AG04450 (cell line): ENCODE measurements at places on chromosomes 11 and 22.

DNA sequence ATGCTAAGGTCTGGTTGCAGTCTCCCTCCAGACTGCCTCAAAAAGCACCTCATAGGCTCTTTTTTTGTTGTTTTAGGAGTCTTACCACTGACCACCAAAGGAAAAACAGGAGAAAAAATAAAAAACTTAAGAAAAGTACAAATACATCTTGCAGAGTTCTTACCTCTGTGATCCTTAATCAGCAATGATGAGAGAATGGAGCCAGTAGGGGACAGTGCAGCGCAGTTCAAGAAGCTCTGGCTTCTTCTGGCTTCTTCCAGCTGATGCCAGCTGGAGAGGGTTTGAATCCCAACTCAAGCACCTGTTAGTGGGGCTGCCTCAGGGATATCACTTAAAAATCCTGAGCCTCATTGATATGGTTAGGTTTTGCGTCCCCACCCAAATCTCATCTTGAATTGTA, 223.3 kb upstream of the ISX start:
- DNase-seq: no peak

- no peak for DNase-seq
Observed at GRCh38 chr11:57255618-57256017, 18.6 kb upstream of the APLNR start.

- no peak for DNase-seq
Observed at GRCh38 chr11:126137136-126137535, 74.3 kb downstream of the RPUSD4 start.

DNA sequence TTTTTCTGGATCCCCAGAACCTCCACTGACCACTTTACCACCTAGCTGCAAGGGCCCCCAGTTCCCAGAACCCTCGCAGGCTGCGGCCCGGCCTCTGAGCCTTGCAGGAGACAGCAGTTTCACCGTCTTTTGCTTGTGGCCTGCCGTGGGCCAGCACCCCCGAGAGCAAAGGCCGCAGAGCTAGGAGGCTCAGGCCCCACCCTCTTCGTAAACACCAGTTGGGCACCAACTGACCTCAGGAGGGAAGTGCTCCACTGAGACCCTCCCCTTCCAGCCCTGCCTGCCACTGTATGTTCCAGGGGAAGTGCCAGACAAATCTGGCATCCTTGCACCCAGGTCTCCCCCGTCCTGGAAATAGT, 23.4 kb upstream of the CREB3L1 start:
- DNase-seq: no peak

DNA sequence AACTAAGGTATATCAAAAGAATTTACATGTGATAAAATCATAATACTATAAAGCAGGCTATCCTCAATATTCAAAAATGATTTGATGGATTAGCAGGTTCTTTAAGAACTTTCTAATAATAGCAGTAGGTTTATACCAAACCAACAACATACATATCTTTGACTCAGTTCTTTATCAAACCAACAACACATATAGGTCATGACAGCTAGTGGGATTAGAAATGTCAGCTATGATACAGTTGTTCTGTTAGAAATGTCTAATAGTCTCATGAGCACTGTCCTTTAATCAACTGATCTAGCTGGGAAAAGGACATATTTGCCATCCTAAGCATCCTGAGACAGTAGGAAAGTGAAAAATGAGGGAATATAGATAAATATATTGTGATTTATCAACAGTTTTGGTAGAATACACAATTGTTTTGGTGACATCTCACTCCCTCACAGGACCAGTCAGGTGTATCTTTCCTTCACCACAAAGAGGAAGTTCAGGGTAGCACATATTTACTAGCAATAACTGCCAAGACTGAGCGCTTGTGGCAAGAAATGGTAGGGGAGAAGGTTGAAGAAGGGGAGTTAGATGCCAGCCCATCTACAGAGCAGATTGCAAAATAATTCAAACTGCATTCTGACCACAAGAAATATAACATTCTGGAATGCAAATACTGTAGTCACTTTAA, 90.8 kb upstream of the APOA1 start:
- DNase-seq: no peak

- no peak for DNase-seq
Observed at GRCh38 chr11:36350137-36350513, 54.0 kb downstream of the PRR5L start.

DNA sequence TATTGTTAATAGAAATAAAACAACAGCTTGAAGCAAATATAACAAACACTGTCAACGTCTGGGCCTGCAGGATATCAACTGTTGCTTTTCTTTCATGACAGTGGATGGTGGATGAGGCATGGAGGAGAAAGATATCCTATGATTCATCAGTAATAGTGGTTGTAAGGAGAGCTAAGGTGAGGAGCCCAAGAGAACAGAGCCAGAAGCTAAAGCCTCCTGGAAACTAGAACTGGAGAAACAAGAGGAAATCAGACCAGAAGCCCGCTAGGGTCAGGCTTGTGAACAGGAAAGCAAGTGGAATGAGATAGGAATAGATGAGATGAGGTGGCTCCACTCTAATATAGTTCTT, 37.7 kb upstream of the MMP12 start:
- DNase-seq: no peak

DNA sequence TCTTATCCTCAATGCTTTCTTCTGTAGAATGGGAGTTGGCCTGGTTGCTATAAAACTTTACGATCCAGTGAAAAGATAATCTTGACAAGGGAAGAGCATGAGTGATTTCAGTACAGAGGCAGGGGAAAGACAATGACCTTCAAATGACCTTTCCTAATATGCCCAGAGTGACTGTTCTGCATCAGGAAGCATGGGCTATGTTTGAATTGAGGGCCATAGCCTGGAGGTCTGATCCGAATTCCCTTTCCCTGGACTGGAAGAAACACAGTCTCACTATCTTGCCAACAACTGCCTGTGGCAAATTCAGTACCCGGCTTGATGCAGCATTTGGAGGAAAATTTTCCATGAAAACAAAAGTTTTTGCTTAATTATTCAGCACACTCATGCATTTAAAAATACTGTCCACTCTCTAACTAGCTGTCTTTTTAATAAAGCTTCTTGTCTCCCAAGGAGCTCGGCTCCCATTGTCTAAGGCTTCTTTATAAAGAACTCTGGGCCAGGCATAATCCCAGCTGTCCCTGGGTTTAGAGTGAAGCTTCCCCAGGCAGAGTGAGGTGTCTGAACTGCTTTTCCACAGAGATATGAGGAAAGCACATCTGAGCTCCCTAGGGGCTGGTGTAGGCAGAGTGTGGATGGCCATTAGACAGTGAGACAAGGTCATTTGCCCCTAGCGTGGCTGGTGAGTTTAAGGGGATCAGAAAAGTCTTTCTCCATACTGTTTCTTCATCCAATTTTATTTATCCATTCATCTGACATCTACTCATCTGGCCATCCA, 132.7 kb upstream of the CADM1 start:
- no peak for DNase-seq

DNA sequence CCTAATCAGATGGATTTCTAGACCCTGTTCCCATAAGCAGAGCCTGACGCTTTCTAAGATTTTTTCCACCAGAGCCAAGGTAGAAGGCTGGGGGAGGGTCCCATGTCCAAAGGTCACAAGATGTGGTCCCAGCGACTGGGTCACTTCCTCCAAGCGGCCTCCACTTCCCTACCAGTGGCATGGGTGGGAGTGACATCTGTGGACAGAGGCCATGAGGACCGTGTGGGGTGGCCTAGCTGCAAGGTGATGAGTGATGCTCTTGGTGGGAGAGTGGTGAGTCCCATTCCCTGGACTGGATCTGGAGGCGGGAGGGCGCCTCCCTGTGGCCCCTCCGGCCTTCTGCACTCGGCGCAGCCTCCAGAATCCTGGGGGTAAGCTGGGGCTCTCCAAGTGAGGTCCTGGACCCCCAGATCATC, 32.4 kb upstream of the PRR5 start:
- no peak for DNase-seq

- DNase-seq: no peak
Observed at GRCh38 chr22:22058633-22059290, 76.2 kb upstream of the TOP3B start.

GRCh38 chr11:36056160-36056751, 112.4 kb downstream of the LDLRAD3 start:
- DNase-seq: no peak

DNA sequence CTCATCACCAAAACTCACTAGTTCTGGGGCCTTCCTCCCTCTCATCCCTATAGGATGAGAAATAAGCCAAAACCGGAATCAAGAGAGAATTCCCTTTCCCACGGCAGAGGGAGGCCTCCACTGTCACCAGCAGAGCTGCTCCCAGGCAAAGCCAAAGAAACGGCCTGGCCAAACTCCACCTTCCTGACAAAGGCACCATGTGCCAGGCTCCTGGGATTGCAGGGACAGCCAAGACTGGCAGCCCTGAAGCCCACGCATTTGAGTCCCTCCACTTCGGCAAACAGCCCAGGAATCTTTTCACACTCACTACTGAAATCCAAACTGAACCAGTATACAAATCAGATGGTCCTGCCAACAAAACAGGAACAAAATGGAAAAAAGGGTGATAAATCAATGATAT, 6.1 kb downstream of the SMCO4 start:
- no peak for DNase-seq

DNA sequence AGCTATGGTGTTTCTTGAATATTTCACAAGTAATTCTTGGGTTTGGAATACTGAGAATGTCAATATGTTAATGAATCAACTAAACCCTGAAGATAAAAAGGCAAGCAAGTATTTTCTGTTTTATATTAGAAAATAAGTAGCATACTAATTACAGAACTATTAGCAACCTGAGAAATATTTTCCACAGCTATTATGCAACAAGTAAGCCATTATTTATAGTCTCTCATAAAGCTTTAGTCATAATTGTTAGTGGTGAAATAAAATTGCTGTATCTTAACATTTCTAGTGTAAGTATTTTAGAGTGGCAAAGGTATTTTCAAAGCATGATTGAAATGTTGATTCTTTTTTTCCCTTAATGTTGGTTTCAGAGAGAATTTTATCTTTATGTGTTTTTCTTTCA, 53.3 kb downstream of the FAR1 start:
- DNase-seq: no peak

GRCh38 chr11:105449100-105449734, 160.7 kb upstream of the GRIA4 start:
- no peak for DNase-seq

DNA sequence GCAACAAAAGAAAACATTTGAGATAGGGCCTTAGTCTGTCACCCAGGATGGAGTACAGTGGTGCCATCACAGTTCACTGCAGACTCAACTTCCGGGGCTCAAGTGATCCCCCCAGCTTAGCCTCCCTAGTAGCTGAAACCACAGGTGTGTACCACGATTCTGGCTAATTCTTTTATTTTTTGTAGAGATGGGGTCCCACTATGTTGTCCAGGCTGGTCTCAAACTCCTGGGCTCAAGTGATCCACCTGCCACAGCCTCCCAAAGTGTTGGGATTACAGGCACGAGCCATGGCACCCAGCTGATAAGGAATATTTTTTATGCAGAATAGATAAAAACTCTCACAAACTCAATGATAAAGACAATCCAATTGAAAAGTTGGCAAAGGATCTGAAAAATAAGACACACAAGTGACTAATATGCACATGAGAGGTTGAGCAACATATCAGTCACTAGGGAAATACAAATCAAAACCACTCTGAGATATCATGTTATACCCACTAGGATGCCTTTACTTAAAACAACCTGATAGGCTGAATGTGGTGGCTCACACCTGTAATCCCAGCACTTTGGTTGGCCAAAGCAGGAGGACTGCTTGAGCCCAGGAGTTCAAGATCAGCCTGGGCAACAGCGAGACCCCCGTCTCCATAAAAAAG, 33.9 kb upstream of the CLTCL1 start:
- DNase-seq: no peak

GRCh38 chr22:19213001-19213400, 34.5 kb upstream of the SLC25A1 start:
- no peak for DNase-seq

DNA sequence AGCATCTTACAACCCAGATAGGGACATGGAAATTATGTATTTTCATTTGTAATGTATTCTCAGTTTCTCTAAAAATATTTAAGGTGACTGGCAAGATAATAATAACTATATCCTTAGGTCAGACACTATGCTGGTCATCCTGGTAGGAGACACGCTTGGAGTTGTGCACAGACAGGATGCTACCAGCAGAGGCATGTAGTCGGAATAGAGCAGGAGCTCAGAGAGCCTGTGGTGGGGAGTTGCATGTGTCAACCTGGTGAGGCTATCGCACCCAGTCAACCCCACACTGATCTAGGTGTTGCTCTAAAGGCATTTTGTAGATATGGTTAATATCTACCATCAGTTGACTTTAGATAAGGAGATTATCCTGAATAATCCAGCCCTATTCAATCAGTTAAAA, 318.5 kb downstream of the MIAT start:
- no peak for DNase-seq

- DNase-seq: no peak
Observed at GRCh38 chr11:13333456-13333957, 55.9 kb downstream of the BMAL1 start.

- DNase-seq: no peak
Observed at GRCh38 chr11:94130298-94131046, 1.8 kb downstream of the PANX1 start.

DNA sequence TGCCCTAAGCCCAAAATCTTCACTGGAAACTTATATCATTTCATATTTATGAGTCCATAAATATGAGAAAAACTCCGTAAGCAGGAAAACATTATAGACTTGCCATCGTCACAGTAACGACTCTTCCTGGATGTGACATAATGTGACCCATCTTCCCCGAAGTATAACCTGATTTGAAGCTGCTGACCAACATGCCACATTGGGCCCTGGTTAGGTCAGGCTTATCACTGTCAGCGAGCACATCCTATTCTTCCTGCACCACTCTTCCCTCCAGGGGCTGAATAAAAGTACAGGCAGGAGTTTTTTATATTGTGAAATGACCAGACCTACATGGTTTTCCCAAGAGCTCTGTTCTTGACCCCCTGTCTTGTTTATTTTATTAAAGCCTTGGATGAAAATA, 12.1 kb upstream of the BLID start:
- no peak for DNase-seq

- no peak for DNase-seq
Observed at GRCh38 chr22:42860968-42861367, 3.9 kb upstream of the ARFGAP3 start.

GRCh38 chr22:40199223-40199622, 21.5 kb downstream of the TNRC6B start:
- DNase-seq: no peak

DNA sequence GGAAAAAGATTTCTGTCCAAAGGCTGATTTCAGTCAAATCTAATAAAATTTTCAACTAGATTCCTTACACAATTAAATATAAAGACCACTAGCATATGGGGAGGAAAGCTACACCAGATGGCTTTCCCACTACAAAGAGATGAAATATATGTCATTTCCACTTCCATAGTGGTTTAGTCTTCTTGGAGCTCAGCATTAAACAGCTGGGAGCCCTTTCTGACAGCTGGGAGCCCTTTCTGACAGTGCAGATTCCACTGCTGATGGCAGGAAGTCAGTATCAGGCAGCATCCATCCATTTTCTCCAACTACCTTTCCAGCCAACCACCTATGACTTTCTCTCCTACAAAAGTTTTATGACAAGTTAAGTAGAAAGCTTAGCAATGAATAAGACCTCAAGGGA, 177.9 kb downstream of the RRAS2 start:
- DNase-seq: no peak

DNA sequence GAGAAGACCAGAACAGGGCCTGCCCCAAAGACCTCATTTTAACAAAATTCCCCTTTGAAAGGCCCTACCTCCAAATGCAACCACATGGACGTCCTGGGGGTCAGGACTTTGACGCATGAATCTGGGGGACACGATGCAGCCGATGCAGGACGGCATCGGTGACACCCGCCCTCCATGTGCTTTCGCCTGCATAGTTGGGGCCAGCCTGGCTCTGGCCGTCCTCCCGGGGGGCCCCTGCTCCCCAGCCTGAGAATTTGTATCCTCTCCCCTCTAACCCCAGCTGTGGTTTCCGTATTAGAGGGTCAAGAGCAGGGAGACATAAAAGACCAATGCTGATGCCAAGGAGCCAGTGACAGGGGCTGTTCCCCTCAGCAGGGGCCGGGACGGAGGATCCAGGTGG, 18.4 kb upstream of the BRSK2 start:
- DNase-seq: no peak
